ENCODE measurements at places on chromosomes 7 and 10.

DNA sequence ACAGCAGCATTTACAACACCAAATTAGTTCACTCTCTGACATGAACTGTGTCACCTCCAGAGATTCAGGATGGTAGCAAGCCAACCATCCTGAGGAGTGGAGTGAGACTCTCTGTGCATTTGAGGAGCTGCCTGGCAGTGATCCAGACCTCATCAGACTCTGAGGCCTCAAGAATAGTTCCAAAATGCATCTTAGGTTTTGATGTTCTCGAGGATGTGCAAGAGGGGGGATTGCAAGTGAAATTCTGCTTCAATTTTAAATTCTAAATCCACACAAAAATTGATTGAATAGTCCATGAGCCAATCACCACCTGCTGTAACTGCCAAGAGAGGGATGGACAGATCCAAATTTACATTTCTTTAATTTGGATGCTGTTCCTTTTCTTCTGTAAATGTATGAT is 49.7 kb downstream of the SLK start:
- DNase-seq = no peak

GRCh38 chr10:114239994-114240345 is 916 bp downstream of the VWA2 start:
- DNase-seq = no peak

DNA sequence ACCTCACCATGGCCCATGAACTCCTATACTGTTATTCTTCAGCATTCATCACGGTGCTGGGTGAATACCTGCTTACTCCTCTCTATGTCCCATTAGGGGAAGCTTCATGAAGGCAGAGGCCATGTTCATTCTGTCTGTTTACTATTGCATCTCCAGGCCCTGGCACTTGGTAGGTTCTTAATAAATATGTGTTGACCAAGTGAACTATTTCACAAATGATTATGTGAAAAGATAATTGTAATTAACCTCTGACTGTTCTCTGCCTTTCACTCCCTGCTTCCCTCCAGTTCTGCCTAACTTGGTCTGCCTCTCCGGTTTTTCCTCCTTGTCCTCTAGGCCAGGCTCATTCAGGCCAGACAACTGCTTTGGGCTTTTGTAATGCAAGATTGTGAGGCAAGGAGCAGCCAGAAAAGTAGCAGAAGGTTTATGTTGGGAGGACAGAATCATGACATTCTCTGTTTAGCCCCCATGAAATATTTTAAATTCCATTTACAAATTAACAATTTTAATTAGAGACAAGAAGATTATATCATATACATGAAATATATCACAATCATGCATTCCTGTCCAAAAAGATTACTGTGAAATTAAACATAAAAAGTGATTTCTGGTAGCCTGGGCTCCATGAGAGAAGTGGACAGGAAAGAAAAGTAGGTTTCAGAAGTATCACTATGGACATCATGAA is 42.1 kb upstream of the PLXNA4 start:
- DNase-seq = no peak

- no peak for DNase-seq
Observed at GRCh38 chr10:105993609-105994008, 1170.9 kb downstream of the SORCS1 start.

- DNase-seq = no peak
Observed at GRCh38 chr7:51973071-51973470, 656.5 kb upstream of the COBL start.

DNA sequence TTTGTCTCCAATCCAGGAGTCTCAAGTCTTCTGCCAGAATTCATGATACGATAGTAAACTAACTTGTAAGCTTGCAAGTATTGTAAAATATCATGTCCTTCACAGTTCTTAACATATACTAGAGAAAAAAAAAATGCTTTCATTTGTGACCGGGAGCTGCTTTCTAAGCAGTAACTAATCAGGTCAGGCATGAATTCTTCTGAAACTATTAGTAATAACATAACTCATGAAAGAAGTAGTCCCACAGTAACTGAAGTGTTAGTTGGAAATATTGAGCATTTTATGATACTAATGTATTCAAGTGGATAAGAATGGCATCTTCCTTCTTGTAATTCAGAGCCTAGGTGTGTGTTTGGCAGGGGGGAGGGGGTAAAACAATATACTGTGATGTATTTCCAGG is 665.6 kb downstream of the DNAJB9 start:
- DNase-seq = no peak

DNA sequence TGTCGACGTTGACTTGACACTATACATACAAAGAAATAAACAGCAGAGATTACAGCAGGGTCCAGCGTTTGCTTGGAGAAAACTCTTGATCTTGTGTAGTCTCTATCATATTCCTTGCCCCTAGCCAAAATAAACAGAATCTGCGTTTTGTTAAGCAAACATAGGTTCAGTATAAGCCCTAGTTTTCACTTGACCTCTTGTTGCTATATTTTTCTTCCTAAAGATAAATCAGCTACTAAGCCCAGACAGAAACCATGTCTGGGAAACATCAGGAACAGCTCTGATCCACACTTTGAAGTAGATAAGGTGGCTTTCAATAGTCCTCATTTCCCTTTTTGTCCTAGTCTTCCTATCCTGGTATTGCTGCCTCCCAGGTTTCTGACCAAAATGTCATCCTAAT is 328.2 kb upstream of the MAGI2 start:
- DNase-seq = no peak

- no peak for DNase-seq
Observed at GRCh38 chr10:48773580-48773979, 88.9 kb downstream of the WDFY4 start.

DNA sequence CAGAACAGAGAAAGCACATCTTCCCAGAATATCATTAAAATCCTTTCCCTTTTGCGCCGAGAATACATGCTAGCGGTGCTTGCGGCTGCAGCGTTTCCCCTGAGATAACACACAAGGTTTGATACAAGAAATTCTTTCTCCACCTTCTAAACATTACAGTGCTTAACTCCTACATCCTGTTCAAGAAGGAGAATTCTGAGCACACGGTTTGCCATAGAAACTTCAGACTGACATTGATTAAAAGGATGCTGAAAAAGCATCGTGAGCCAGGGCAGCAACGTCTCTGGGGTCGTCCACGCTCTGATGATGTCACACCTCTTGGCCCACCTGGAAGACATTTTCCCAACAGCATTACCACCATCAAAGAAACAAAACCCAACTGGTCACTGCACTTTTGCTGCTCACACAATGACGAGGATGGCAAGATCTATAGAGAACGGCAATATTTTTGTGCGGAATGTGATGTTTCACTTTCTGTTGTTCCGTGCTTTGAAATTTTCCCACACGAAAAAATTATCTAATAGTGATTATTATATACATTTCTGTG is 27.0 kb upstream of the PRSS1 start:
- no peak for DNase-seq

DNA sequence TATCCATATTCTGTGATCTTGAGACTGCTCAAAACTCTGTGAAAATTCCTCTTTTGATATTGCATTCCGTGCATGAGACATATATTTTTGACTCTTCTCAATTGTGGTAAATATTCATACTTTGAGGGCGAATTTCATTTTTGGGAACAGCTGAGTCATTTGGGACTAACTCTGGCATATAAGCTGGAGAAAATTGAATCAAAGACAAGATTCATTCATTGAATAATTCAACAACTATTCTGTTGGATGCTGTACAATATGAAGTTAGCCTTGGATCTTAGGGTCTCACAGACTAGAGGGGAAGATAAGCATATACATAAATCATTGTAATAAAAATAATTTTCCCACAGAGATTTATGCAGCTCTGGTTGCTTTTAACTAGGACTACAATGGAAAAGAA is 183.2 kb upstream of the NEBL start:
- no peak for DNase-seq

DNA sequence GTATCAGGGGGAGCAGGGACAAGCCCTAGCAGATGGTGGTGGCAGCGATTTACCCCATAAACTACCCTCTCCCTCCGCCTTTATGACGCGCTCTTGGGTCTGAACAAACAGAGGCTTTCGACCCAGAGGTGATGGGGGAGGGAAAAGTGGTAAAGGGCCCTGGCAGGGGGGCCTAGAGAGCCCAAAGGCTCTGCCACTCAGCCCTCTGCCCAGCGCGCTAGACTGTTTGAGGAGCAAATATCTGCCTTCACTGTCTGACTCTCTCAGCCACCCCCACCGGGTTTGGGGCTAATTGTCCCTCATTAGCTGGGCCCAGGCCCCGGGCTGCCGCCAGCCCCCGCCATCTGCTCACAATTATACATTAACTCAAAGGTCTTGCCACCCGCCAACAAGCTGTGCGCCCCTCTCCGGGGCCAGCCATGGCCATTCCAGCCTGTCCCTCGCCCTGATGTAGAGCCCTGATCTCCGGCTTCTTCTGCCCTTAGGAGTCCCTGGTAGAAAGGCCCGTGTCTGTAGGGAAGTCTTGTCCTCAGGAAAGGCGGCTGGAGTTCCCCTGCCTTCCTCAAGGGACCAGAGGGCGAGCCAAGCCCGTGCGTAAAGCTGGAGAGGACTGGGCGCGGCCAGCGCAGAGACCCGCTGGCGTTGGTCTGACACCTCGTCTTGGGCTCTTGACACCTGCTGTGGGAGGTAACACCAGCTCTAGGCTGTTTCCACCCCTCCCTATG is 1.9 kb upstream of the PAX4 start:
- DNase-seq = no peak

- DNase-seq = no peak
Observed at GRCh38 chr10:33291053-33291592, 43.3 kb downstream of the NRP1 start.

- peak; percentile 48 for DNase-seq
Observed at GRCh38 chr7:36280840-36281812, 108.5 kb upstream of the ANLN start.

- no peak for DNase-seq
Observed at GRCh38 chr7:7699970-7700369, 18.4 kb downstream of the RPA3 start.

All from bone marrow (tissue), 2 donors.